Gastroesophageal sphincter (tissue), 4 donors: ENCODE measurements at places on chromosomes 6 and 20.

GRCh38 chr6:93307505-93308409, 111.6 kb downstream of the EPHA7 start:
- no peak for ATAC-seq

DNA sequence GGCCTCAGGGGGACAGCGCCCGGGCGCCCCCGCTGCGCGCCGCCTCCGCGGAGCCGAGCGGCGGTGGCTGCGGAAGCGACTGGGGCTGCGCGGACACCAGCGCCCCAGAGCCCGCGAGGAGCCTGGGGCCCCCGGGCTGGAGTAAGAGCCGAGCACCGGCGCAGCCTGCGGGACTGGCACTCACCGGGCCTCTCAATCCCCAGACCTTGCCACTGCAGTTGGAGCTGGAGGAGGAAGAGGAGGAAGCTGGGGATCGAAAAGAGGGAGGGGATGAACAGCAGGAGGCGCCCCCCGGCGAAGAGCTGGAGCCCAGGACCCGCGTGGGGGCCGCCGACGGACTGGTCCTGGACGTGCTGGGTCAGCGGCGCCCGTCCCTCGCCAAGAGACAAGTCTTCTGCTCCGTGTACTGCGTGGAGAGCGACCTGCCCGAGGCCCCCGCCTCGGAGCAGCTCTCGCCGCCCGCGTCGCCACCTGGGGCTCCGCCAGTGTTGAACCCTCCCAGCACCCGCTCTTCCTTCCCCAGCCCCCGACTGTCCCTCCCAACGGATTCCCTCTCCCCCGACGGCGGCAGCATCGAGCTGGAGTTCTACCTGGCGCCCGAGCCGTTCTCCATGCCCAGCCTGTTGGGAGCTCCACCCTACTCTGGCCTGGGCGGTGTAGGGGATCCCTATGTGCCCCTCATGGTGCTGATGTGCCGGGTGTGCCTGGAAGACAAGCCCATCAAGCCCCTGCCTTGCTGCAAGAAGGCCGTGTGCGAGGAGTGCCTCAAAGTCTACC, 590 bp downstream of the RNF217 start:
- peak; percentile 22 for ATAC-seq

DNA sequence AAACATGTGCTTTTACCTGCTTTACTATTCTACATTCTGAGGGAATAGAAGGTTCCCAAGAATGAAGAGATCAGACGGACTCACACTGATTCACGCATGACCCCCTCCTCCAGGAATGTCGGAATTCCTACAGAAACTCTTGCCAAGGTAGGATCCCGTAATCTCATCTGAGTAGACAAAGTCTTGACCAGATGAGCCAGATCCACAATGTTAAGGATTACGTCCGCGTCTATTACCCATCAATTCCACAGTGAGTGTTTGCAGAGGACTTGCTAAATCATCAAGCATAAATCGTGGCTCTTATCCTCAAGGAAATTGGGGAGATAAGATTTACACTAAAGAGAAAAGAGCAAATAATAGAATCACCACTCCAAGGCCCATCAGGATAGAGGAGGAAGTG, 245.9 kb upstream of the FOXQ1 start:
- ATAC-seq = no peak

DNA sequence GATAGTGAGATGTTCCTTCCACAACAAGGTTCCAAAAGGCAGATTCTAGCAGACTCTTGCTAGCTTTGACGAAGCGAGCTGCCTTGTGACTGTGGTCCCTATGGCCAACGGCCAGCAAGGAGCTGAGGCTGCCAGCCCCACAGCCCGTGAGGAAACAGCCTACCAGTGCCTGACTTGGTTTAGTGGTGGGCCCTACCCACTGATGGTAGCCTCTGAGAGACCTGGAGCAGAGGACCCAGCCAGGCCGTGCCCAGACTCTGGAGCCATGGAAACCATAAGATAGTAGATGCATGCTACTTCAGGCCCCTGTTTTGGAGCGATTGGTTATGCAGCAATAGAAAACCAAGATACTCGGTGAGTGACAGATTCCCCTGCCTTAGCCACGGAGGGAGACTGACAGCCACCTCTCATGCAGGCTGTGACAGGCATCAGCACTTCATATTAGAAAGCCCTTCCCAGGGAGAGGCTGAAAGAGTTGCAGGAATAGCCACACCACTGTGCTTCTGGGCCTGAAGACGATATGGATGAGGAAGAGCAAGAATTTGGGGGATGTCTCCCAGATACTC, 19.2 kb downstream of the PSMG4 start:
- no peak for ATAC-seq

- ATAC-seq = peak; percentile 63
Observed at GRCh38 chr6:17493286-17493685, 99.9 kb downstream of the CAP2 start.

- ATAC-seq = no peak
Observed at GRCh38 chr6:152463164-152463563, 174.0 kb downstream of the SYNE1 start.

- ATAC-seq = no peak
Observed at GRCh38 chr6:126372626-126373025, 32.7 kb downstream of the CENPW start.

- ATAC-seq = no peak
Observed at GRCh38 chr6:27806981-27807440, 105.2 kb downstream of the OR2B2 start.

GRCh38 chr20:23203310-23203709, 117.2 kb upstream of the CD93 start:
- ATAC-seq = no peak

- ATAC-seq = no peak
Observed at GRCh38 chr6:90596967-90597539, 10.2 kb upstream of the MAP3K7 start.
